ENCODE measurements at places on chromosomes 6 and 20. TPM values are rescaled to one million over a fixed set of nuclear protein-coding genes. Genes with fewer than 3 reads are reported as not detected.

- H3K36me3 ChIP-seq = no peaks in the 10 kb centered on the region
- H3K27ac ChIP-seq = no peak overlapping the region
- H3K4me1 ChIP-seq = no peaks in the 10 kb centered on the region
- no peak for DNase-seq
These were observed 74.8 kb upstream of the JARID2 start for GRCh38 chr6:15171026-15171425.

DNA sequence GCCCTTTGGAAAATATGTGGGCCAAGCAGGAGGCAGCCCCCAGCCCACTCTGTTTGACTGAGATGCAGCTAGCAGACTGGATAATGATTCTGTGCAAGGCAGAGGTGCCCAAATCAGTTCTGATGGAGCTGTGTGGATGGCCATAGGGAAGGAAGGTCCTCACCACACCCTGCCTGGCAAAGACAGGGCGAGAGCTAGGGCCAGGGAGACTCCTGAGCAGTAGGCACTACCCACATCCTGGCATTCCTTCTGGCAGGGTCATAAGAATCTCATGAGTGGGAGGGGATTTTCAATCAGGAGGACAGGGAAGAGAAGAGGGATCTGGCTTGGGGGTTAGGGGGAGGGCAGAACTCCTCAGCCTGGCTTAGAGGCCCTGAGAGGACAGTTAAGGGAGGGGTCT lies 18.6 kb upstream of the TREM2 start:
- no peak overlapping the region for H3K27ac ChIP-seq
- H3K4me3 ChIP-seq = no peak overlapping the region
- H3K27me3 ChIP-seq = no peaks in the 10 kb centered on the region

DNA sequence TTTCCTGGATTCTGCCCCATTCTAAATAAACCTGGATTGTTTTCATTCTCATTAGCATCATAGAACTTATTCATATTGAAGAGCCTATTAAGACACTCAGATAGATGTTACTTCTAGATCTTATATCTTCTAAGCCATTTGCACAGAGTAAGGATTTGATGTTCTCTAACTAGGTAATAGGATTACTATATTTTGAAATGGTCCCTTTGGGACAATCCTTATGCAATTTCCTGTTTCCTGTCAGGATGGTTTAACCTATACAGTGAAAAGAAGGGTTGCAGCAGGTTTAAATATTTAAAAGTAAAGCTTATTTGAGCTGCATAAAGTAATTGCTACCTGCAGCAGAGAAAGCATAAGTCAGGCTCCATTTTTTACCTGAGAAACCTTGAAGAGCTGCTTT lies 860.1 kb downstream of the TFAP2A start:
- no peaks in the 10 kb centered on the region for H3K36me3 ChIP-seq
- no peak overlapping the region for H3K27ac ChIP-seq
- H3K27me3 ChIP-seq = no peaks in the 10 kb centered on the region
- no peaks in the 10 kb centered on the region for H3K4me1 ChIP-seq

DNA sequence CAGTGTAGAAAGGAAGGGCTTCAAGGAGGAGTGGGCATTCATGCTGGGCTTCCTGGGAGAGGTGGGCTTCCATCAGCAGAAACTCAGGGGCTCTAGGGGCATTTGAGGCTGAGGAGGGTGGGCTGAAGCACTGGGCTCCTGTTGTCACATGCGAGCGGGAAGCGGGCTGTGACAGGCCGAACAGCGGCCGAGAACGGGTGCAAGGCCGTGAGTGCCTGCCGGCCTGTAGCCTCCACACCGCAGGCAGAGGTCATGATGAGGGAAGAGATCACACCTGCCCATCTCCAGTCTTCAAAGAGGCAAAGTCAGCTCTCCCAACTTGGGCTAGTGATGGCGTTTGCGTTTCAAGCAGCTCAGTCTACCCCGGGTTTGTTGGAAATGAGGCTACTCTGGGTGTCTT lies 880 bp downstream of the TTLL2 start:
- no peak overlapping the region for H3K27ac ChIP-seq
- DNase-seq = no peak
- H3K4me1 ChIP-seq = no peaks in the 10 kb centered on the region
- no peak overlapping the region for H3K4me3 ChIP-seq
- no peaks in the 10 kb centered on the region for H3K27me3 ChIP-seq
- no peaks in the 10 kb centered on the region for H3K36me3 ChIP-seq

DNA sequence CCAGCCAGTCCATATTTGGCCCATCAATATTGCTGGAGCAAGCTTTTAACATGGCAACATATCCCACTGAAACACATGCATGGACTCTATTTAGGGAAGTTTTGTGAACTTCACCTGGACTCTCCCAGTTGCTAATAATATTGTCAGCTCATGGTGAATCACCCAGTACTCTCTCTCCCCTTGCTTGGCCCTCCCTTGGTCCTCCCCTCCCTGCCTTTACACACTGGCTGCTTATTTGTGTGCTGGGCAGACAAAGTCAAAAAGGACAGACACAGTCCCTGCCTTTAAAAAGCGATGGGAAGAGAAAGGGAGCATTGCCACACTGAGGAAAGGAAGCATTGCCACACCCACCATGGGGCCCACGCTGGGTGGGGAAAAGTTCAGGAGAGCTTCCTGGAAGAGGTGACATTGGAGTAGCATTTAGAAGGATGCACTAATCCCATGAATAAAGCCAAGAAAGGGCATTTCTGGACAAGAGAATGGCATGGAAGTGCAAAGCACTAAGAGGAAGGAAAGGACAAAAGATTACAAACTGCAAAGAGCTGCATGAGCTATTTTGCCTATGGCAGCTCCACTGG lies 143.4 kb upstream of the EXOC2 start:
- H3K4me1 ChIP-seq = no peaks in the 10 kb centered on the region
- no peaks in the 10 kb centered on the region for H3K36me3 ChIP-seq
- H3K27ac ChIP-seq = no peak overlapping the region
- H3K4me3 ChIP-seq = no peak overlapping the region
- no peak for DNase-seq
- no peaks in the 10 kb centered on the region for H3K27me3 ChIP-seq

Gene LPA
- not detected for total RNA-seq

Gene CALHM5
- not detected for total RNA-seq

Gene SLC52A3
- total RNA-seq = not detected

Data from T-cell (primary cell).